Activated naive CD4-positive, alpha-beta T cell treated with Interleukin-2 at 50 U/mL for 16 hours (primary cell): ENCODE measurements at places on chromosomes 1 and 21.

GRCh38 chr1:17119773-17120480, 676 bp upstream of the PADI2 start:
- DNase-seq: no peak

GRCh38 chr1:219629296-219629880, 16.5 kb upstream of the ZC3H11B start:
- no peak for DNase-seq

DNA sequence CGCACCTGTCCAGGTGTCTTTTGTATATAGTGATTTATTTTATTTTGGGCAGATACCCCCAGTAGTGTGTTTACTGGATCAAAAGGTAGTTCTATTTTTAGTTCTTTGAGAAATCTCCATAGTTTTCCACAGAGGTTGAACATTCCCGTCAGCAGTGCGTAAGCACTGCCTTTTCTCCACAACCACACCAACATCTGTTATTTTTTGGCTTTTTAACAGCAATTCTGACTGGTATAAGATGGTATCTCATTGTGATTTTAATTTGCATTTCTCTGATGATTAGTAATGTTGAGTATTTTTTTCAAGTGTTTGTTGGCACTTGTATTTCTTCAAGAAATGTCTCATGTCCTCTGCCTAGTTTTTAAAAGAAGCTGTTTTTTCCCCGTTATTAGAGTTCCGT, 39.2 kb downstream of the FOXJ3 start:
- DNase-seq: no peak

GRCh38 chr1:109617291-109617801, 2.1 kb downstream of the GNAT2 start:
- DNase-seq: no peak

DNA sequence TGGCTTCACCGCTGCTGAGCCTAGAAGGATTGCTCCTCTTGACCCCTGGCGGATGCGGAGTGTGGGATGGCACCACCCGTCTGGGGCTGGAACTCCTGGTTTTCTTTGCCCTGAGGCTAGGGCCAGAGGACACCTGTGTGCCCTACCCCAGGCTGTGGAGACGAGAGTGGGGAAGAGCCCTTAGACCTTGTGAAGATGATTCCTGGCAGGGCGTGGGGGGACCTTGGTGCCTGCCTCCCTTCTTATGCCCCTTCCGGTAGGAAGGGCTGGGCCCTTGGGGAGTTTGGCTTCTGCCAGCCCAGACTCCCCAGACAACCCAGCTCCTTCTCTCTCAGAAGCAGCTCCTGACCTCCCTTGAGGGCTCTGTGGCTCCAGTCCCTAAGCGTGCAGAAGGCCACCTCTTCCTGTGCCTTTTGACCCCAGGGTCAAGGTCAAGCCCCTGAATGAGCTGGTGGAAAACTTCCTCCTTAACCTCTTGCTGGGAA, 891 bp downstream of the RPS6KA1 start:
- DNase-seq: no peak

DNA sequence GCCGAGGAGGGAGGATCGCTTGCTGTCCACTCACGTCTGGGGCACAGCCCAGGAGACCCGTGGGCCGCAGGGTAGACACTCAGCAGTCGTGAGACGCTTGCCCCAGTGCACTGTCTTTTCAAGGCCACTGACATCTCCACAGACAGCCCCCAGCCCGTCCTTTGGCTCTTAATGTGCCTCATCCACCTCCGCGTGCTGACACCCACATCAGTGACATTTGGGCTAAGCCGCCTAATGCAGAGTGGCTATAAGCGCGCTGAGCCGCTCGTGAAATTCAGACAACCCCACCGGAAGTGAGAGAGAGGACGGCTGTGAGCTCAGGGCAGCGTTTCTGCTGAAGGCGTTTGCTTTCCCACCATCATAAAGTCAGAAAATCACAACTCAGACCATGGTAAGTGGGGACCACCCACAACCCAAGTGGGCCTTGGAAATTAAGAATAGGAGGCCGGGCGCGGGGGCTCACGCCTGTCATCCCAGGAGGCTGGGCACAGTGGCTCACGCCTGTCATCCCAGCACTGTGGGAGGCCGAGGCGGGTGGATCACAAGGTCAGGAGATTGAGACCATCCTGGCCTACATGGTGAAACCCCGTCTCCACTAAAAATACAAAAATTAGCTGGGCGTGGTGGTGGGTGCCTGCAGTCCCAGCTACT, 8.4 kb downstream of the SLC35E2B start:
- DNase-seq: no peak

DNA sequence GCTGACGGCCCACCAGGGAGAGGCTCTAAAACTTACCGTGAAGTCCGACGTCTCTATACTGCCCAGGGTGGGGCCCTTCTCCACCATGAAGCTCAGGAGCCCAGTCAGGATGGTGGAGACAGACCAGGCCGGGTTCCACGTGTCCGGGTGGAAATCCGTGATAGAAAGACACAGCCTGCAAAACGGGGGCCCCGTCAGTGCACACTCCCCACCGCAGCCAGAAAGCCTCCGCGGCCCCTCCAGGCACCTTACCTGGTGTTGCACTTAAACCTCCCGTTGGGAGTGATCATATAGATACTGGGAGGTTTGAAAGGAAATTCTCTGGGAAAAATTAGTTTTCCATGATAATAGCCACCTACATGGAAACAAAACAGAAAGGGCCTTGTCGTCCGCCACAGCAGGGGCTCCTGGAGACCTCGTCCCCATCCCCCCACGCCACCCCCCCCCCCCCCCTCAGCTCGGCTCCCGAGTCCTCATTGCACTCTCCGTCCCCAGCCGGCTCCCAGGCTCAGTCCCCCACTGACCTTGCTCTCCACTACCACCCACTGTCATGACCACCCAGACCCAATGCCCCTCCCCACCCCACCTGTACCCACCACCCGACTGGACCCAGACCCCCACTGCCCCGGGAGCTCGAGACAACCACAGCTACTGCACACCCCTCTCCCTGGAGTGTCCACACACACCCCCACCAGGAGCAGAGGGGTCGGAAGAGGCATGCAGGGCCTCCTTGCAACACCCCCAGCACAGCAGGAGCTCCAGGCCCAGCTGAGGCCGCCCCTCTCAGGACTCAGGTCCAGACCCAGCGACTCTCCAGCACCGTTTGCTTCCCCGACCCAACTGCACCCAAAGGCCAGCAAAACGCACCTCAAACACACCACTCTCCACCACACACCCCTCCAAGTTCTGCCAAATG, 10.7 kb upstream of the C1QTNF12 start:
- no peak for DNase-seq

- DNase-seq: no peak
Measured at GRCh38 chr21:24208562-24209260, 1398.6 kb downstream of the MRPL39 start.

DNA sequence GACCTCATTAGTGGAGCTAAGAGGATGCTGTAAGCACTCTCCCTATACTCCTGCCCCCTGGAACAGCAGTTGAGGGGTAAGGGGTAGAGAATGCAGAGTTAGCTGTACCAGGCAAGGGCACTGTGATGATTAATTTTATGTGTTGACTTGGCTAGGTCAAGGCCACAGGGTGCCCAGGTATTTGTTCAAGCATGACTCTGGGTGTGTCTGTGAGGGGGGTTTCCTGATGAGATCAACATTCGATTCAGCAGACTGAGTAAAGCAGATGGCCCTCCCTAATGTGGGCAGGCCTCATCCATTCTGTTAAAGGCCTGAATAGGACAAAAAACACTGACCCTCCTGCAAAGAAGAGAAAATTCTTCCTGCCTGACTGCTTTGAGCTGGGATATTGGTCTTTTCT, 110.8 kb downstream of the KCND3 start:
- DNase-seq: no peak

GRCh38 chr1:203527013-203527412, 33.1 kb downstream of the OPTC start:
- no peak for DNase-seq

GRCh38 chr1:161137881-161138280, 5.4 kb upstream of the DEDD start:
- no peak for DNase-seq

GRCh38 chr1:62688687-62689085, 500 bp upstream of the DOCK7 start:
- DNase-seq: no peak

- no peak for DNase-seq
Measured at GRCh38 chr1:4724695-4725250, 70.4 kb downstream of the AJAP1 start.

- no peak for DNase-seq
Measured at GRCh38 chr1:89966656-89967055, 28.3 kb upstream of the ZNF326 start.

DNA sequence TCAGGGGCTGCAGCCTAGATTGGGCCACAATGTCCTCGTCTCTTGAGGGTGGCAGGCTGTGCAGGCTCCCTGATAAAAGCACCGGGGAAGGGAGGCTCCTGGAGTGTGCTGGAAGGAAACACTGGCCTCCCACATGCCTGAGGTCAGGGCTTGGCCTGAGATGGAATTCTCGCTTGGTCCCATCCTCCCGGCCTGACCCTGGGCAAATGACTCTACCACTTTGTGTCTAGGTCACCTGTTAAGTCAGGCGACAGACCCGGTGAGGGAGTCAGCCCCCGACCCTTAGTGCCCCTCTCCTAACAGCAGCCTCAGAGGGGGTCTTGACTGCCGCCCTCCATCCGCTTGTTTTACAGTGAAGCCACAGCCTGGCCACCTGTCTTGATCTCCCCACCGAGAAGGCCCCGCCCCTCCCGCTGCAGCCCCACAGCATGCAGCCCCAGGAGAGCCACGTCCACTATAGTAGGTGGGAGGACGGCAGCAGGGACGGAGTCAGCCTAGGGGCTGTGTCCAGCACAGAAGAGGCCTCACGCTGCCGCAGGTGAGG, 2.5 kb downstream of the SMIM1 start:
- DNase-seq: no peak

- no peak for DNase-seq
Measured at GRCh38 chr1:156709757-156710489, 4.5 kb upstream of the CRABP2 start.

GRCh38 chr1:119911775-119912174, 15.5 kb upstream of the ADAM30 start:
- DNase-seq: no peak

DNA sequence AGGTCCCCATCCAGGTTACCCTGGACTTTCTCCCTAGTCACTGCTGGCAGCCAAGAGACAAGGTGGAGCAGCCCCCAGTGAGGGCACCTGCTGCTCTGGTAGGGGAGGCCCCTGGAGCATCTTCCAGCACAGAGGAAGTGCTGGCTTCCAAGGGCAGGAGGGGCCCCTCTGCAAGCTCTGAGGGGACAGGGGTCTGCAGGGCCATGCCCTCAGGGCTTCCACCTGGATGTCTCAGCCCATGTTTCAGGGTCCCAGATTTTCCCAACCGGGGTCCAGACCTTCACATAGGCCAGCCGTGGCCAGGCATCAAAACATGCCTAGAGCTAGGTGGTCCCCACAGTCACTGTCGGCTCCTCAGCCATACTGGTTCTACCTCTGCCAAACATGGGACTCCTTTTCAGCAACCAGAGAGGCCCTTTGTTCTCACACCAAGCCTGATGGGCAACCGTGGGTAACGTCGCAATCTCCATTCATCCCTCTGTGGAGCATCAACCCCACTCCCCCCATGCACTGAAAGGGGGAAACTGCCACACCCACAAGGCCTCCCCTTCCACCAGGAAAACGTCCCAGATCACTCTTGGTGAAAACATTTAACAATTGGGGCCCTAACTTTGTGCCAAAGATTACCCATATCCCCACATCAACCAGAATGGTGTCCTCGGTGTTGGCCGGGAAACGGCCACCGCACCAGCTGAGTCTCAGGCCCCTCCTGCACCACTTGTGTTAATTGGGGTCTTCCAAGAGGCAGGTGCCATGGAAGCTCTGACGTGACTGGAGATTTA, 1.9 kb upstream of the COL6A2 start:
- DNase-seq: no peak

DNA sequence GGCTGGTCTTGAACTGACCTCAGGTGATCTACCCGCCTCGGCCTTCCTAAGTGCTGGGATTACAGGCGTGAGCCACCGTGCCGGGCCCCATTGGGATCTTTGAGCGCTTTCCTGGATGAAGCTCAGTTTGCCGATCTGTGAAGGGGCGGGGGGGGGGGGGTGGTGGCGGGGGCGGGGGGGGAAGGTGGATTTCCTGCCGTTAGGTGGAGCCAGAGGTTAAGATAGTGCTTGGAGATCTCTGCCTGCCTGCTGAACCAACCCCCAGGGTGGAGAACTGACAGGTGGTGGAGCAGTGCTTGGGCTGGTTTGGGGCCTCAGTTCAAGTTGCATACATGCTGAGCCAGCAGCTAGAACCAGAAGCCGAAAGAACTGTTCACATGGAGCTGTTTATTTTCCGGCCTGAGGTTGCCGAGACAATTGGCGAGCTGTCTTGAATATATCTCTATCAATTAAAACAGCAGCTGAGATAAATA, 1.7 kb downstream of the TMCC2 start:
- peak; percentile 63 for DNase-seq

GRCh38 chr1:208923946-208924720, 659.4 kb upstream of the CAMK1G start:
- DNase-seq: no peak

- DNase-seq: no peak
Measured at GRCh38 chr21:28615276-28615675, 377.4 kb downstream of the LTN1 start.
